Smooth muscle cell of trachea (primary cell): ENCODE measurements at places on chromosomes 2 and 18. TPM values are rescaled to one million over a fixed set of nuclear protein-coding genes. Genes with fewer than 3 reads are reported as not detected.

The RIT2 gene
- total RNA-seq, result not detected in 2 replicates

The SLC9A4 gene
- total RNA-seq, result not detected in 2 replicates

The CHAC2 gene
- total RNA-seq, result 0.83 and 5.5 TPM in 2 replicates

The GREB1 gene
- 0.44 and 2.2 TPM in 2 replicates for total RNA-seq

The TUBA3D gene
- total RNA-seq, result not detected in 2 replicates

The LINC00305 gene
- total RNA-seq, result not detected in 2 replicates

The RFX8 gene
- total RNA-seq, result 9.1 and 36.7 TPM in 2 replicates

The PIEZO2 gene
- 0.87 and 3.0 TPM in 2 replicates for total RNA-seq

The SULT1C2 gene
- total RNA-seq, result 0.44 and 0.50 TPM in 2 replicates

The BUB1 gene
- 5.0 and 65.7 TPM in 2 replicates for total RNA-seq

The CYS1 gene
- total RNA-seq, result 2.0 and 7.3 TPM in 2 replicates

The SEC11C gene
- 7.8 and 15.0 TPM in 2 replicates for total RNA-seq

The FAM237A gene
- not detected in 2 replicates for total RNA-seq

The DSG1 gene
- total RNA-seq, result not detected in 2 replicates

The GNAL gene
- total RNA-seq, result 0.15 and 0.99 TPM in 2 replicates

The KCNF1 gene
- 0.29 and 0.83 TPM in 2 replicates for total RNA-seq

The INHA gene
- 0.29 and 0.33 TPM in 2 replicates for total RNA-seq

The COLEC12 gene
- 122 and 177 TPM in 2 replicates for total RNA-seq

The NCKAP1 gene
- total RNA-seq, result 163 and 167 TPM in 2 replicates

The LPIN1 gene
- 155 and 181 TPM in 2 replicates for total RNA-seq

The TUBB8B gene
- not detected in 2 replicates for total RNA-seq

The KCTD1 gene
- 9.0 and 9.6 TPM in 2 replicates for total RNA-seq

The NTSR2 gene
- total RNA-seq, result not detected in 2 replicates

The SFT2D3 gene
- total RNA-seq, result 5.2 and 6.6 TPM in 2 replicates

The CCDC68 gene
- 2.6 and 4.6 TPM in 2 replicates for total RNA-seq

The STON1 gene
- 14.4 and 16.4 TPM in 2 replicates for total RNA-seq

The FKBP7 gene
- total RNA-seq, result 49.8 and 49.9 TPM in 2 replicates

The SPDYA gene
- 1.2 and 2.3 TPM in 2 replicates for total RNA-seq

The IL1R2 gene
- total RNA-seq, result 0.83 TPM in 1 of 2 replicates, not detected in the other

The GPAT2 gene
- 16.2 and 19.3 TPM in 2 replicates for total RNA-seq
